ENCODE measurements at places on chromosomes 11 and 22.

GRCh38 chr11:128525411-128526243 lies 61.7 kb downstream of the ETS1 start:
- DNase-seq, result no peak

DNA sequence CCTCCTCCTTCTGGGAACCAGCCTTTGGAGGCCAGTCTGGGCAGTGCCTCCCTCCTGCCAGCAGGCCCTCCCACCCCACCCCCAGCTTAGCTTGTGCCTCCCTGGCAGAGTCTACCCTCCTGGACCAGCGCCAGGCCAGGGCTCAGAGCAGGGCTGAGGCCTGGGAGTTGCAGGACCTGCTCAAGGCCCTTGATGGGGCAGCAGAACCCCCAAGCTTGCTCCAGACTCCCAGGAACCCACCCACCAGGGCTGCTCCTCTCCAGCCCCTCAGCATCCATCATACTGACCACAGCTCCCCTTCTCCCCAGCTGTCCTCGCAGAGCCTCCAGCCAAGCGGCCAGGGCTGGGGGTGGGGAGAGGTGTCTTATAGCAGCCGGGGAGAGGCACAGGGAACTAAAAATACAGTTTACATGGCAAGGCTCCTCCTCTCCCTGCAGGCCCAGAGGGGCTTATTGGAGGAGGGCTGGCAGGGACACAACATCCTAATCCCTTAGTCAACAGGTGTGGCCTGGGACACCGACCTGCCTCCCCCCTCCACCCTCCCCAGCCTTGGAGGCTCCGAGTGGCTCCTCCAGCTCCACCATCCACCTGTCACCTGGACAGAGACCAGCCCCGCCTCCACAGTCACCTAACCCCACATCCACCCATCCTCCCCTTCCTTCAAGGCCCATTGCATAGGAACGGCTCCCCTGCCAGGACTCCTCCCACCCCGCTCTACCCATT lies 5.2 kb upstream of the MB start:
- no peak for DNase-seq

GRCh38 chr22:46985507-46985882 lies 223.0 kb downstream of the TBC1D22A start:
- no peak for DNase-seq

GRCh38 chr22:35231585-35232084 lies 25.7 kb upstream of the HMGXB4 start:
- no peak for DNase-seq

DNA sequence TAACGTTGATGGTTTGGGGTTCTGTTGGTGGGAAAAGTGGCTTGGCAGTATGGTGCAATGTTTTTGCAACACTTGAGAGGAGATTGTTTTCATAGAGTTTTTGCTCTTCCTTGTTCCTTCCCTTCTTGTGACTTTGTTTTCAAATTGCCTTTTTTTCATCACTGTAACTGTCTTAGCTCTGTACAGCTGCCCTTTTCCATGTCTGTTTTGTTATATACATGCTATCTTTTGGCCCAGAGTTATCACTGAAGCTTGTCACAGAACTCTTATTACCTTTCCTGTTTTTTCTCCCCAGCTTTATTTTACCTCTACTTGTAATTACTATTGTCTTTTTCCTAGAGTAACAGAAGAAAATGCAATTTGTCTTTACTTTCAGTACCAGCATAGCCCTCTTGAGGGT lies 154.1 kb downstream of the DDX10 start:
- DNase-seq, result no peak

- no peak for DNase-seq
These were observed 436.7 kb upstream of the LUZP2 start for GRCh38 chr11:24060125-24060524.

GRCh38 chr11:47536915-47537314 lies 16.0 kb downstream of the CELF1 start:
- no peak for DNase-seq

DNA sequence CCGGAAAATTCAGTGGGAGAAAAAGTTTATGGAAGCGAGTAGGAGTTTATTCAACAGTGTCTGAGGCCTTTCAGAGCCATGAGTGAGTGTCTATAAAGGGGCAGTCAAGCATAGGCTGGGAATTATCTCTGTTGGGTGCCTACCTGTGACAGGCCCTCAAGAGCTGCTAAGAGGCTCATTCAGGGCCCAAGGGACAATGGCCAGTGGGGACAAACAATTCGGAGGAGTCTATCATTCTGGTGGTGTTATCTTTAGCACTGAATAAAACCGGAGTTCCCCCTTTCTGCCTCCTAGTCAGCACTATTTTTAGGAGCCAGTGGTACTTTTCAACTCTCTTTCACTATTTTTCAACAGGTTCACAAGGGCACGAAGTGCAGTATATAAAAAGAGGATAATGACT lies 89.5 kb upstream of the HTATIP2 start:
- no peak for DNase-seq

DNA sequence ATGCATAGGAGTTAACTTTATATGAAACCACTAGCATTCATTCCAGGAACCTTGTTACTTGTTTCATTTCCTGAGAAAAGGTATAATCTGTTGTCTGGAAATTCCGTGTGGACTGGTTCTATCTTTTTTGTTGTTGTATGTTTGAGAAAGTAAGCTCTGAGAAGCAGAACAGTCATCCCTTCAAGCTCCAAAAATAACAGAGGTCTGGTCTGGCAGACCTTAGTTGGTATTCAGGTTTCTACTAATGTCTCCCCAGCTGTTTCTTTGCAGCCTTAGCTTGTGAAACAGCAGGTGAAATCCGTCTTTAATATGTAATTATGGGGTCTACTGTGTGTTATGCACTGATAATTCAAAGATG lies 2.4 kb downstream of the RNF121 start:
- DNase-seq, result no peak

DNA sequence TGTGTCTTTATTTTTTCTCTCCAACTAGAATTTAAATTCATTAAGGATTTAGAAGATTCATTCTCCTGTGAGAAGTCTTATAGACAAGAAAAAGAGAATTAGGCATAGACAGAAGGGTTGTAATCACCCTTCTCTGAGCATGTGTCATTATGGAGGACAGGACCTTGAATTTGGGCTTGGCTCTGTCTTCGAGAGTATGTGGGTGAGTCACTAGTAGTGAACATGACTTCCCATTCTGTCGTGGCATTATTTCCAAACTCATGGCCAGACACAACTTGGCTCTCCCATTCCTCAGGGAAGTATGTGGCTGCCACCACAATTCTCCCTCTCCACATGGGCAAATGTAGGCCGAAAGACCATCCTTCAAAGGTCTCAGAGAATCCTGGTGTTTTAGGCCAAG lies 14.3 kb upstream of the ANKK1 start:
- DNase-seq, result no peak

GRCh38 chr11:124886476-124886875 lies 11.2 kb downstream of the ROBO4 start:
- DNase-seq, result no peak

- DNase-seq, result no peak
These were observed at the start of gene TRIM34 for GRCh38 chr11:5624489-5625279. Gene TRIM34 (plus strand): TSS chr11:5625001. CDS start chr11:5632332, 7,331 bp downstream.

- DNase-seq, result no peak
These were observed 1.2 kb downstream of the PHLDA2 start for GRCh38 chr11:2927851-2928604.

DNA sequence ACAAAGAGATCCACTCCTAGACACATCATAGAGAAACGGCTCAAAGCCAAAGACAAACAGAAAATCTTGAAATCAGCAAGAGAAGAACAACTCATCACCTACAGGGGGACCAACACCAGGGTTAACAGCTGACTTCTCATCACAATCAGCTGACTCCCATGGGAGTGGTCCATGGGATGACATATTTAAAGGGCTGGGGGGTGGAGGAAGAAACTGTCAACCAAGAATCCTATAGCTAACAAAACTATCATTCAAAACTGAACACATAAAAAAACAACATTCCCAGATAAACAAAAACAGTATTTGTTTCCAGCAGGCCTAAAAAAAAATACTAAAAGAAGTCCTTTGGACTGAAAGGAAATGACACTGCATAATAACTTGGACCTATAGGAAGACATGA lies 86.7 kb downstream of the APOL5 start:
- no peak for DNase-seq

GRCh38 chr11:19226378-19227195 lies 14.2 kb downstream of the E2F8 start:
- DNase-seq, result no peak

DNA sequence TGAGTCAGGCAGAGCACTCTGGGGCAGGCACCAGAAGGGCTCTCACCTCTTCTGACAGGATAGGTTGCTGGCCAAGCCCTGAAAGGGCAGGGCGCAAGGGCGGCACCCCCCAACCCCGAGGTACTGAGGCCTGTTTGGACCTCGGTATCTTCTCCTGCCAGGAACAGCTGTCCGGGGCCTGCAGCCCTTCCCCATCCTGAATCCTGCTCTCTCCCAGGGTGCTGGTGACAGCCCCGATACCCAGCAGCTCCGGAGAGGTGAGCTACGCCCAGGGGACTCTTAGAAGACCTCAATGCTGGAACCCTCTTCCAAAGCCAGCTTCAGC lies 79.1 kb downstream of the PHF21B start:
- no peak for DNase-seq

- DNase-seq, result no peak
These were observed 8.2 kb downstream of the ARHGEF12 start for GRCh38 chr11:120344302-120345004.

DNA sequence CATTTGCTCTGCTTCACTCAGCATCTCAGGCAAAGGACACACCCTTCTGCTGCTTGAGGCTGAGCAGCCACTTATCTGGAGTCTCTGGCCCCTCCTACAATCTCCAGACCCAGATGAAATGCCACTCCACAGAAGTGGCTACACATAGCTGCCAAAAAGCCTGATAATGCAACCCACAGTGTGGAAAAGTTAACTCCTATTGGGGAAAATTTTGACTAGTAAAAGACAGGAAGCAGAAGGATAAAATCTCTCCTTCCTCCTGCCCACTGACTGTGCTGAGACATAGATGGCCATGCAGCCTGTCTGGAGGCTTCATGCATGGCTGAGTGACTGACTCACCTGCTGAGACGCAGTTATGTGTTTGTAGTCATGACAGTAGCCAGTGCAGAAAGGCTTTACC lies 92.3 kb upstream of the TEAD1 start:
- no peak for DNase-seq

DNA sequence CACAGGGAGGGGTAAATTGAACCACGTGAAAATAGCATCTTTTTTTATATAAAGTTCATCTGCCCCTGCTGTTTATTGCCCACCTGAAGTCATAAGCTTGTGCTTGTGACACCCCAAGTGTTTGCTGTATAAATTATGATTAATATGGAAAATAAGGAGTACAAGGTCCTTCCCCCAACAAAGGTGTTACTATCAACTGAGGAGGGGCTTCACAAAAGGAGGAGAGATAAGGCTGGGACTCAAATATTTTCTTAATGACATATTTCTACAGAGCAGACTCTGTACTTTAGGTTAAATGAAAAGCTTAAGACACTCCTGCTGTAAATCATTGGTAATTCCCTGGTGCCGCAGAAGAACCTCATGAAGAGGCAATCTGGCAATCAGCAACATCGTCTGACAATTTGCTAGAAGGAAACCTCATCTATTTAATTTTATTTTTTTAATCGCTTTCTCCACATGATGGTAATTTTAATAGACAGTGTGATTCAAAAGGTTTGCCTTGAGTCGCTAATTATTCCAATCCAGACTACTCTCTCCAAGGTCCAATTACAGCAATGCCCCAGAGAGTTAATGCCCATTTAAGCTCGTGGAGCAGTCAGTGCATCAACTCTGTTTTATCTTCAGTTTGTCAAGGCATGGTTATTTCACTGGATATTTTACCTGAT lies 1432.4 kb downstream of the FAM181B start:
- no peak for DNase-seq

GRCh38 chr11:19774817-19775580 lies 62.4 kb downstream of the NAV2 start:
- DNase-seq, result no peak

DNA sequence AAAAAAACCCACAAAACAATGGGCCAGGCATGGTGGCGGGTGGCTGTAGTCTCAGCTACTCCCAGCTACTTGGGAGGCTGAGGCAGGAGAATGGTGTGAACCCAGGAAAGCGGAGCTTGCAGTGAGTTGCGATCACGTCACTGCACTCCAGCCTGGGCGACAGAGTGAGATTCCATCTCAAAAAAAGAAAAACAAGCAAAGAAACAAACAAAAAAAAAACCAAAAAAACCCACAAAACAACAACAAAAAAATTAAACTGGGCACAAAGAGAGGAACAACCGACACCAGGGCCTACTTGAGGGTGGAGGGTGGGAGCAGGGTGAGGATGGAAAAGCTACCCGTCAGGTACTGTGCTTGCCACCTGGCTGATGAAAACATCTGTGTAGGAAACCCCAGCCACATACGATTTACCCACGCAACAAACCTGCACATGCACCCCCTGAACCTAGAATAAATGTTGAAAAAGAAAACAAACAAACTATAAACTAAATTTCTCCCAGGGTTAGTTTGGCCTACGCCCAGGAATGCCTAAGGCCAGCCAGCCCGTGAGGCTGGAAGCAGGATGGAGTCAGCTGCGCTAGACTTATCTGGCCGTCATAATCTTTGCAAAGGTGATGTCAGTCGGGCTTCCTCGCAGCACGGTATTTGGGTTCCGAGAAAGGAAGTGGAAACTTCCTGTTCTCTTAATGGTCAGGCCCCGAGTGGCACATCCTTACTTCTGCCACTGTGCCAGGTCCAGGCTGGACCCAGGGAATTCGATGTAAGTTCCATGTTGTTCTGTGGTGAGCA lies 21.9 kb upstream of the CYB5R3 start:
- no peak for DNase-seq

DNA sequence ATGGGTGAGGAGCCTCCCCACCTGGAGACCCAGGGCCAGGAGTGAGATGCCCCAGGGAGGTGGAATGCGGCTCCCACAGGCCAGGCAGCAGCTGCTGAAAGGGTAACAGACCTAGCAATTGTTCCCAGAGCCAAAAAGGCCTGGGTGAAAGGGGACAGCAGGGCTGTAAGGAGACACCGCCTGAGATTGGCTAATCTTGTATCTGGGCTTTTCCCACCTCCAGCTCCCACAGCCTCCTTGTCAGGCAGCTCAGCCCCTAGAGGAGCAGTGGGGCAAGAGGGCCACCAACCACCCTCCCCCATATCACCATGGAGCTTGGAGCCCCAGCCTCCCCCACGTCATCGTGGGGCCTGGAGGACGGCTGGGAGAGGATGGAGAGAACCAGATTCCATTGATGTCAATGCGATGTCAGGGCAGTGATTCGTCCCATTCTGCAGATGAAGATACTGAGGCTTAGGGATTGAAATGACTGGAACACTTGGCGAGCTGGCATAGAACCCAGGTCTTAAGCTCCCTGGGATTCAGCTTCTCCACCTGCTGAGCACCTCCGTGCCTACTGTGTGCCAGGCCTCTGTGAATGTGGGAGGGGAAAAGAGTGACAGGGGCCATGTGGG lies 2.9 kb upstream of the MGAT3 start:
- no peak for DNase-seq

DNA sequence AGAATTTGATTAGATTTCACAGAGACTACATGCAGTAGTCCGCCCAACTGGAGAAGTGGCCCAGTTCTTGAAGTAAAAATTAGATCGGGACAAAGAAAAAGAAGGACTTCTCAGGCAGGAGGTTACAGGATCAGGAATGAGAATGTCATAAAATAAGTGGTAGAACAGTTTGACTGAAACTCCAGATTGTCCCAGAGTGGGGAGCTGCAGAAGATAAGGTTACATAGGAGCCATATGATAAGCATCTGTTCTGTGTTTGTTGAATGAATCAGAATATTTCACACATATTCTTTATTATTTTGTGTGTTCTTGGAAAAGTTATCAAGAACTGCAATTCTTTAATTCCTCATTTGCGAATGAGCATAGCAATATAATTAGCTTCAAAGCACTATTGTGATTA lies 210.6 kb downstream of the AASDHPPT start:
- DNase-seq, result no peak

- no peak for DNase-seq
These were observed 82.3 kb downstream of the ABTB2 start for GRCh38 chr11:34275486-34275885.

Measured in C1 segment of cervical spinal cord (tissue), 14 donors.